ENCODE measurements at places on chromosomes 5 and 9.

DNA sequence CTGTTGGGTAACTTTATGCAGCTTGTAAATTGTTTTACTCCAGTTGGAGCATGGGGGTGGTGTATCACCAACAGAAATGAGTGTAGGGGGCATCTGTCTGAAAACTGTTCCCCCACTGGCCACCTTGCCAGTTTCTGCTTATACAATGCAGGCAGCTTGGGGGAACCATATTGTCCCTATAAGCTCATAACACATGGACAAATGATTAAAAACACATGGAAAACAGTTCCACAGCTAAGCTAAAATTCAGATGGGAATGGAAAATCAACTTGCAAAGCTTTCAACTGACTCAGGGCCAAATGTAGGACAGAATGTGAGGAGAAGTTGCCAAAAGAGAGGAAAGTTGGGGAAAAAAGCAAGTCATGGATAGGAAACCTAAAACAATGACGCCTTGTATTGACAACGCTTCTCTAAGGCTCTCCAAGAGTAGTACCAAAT lies 7.9 kb upstream of the CER1 start:
- no peak for DNase-seq

DNA sequence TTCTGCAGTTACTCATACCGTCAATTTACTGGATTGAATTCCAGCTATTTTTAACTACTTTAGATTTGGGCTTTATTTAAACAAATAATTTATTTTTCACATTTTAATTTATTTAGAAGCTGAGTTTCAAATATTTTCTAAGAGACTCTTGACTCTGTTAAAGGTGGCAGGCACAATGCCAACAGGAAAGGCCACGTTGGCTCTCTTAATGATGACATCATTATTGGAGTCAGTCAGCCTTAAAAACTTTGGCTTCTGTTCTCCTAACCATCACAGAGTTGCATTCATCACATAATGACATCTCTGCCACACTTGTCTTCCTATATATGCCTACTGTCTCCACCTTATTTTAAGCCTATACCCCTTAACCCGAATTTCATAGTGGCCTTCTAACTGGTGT lies 172.3 kb upstream of the PLPPR1 start:
- no peak for DNase-seq

GRCh38 chr5:82405618-82406204 lies 127.6 kb upstream of the RPS23 start:
- DNase-seq = no peak

DNA sequence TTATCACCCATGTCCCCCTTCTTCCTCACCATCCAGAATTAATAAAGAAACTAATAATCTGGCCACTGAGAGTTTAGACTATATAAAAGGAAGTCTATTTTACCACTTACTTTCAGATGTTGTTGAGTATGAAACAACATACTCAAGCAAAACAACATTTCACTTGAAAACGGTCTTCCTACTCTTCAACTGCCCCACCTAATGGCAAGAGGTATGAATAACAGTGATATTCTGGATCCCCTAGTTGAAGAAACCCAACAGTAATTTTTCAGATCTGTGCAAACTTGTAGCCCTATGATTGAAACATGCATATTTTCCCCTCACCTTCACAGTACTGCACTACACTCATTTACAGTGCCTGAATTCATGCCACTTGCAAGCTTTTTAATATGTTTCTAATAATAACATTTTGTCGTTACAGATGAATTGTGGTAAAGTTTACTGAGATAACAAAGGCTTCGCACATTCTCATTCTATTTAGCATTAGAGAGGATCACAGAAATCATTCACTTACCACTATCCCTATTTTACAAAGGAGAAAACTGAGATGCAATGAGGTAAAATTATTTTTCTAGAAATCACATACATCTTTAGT lies 267.9 kb upstream of the PDE4D start:
- no peak for DNase-seq

GRCh38 chr5:1883120-1883924 lies 597 bp upstream of the IRX4 start:
- no peak for DNase-seq

- DNase-seq = no peak
These were observed 80.1 kb upstream of the PLPP6 start for GRCh38 chr9:4581861-4582565.

GRCh38 chr9:113803811-113804589 lies 72.1 kb upstream of the ZNF618 start:
- DNase-seq = no peak

GRCh38 chr9:130300739-130301138 lies 35.2 kb downstream of the HMCN2 start:
- DNase-seq = no peak

GRCh38 chr5:99995407-99995806 lies 539.8 kb upstream of the FAM174A start:
- no peak for DNase-seq

DNA sequence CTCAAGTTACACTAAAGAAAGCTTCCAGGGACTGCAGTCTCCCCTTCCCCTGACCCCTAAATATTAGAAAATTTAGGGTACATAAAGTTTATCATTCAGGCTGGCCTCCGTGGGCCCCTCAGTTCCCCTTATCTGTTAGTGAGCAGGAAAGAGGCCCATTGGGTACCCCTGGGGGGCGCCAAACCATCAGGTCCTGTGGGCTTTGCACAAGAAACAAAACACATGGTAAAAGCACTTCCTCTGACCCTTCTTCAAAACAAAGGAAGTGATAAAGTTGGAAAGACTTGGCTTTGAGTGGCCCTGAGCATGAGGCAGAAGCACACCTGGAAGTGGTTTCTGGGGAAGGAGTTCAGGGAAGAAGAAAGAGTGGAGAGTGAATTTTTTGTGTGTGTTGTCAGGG lies 213.0 kb downstream of the SMARCA2 start:
- DNase-seq = no peak

DNA sequence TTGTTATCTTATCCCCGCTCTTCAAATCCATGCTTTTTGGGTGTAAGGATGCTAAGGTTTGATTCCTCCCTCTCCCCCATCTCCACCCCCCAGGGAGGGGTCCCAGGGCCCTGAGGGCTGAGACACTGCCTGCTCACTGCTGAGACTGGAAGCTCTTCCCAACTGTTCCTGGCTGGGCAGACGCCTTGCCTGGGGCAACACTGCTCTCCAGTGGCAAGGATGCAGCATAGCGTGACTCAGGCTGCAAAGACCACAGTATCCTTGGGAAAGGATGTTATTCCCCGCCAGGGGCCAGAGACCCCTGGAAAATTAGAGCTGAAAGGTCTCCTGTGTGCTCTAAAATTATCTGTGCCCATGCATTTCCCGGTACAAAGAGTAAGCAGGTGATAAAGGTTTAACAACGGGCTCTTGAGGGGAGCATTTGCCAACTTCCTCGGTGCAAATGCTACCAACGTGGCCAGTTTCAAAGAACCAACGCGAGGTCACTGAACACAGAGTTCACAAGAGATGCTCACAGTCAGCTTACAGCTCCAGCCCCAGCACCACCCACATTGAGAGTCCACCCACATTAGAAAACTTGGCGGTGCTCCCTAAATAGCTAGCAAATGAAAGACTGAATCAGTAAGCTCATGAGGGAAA lies 271.9 kb downstream of the NSG2 start:
- DNase-seq = no peak

DNA sequence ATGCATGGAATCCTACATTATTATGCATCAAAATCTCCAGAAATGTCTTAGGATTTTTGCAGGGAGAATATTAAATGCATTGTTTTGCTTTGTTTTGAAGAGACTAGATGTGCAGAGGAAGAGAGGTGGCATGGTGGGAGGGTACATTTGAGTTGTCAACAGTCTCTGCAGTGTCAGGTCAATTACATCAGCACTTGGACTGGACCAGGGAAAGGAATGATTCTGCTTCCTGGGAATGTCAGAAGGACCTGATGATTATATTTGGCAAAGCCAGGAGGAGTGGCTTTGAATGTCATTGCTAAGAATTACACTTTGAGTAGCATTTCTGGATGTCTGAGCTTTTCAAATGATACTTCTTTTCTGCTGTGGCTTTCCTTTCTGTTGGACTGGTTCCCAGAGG lies 17.5 kb upstream of the TMEFF1 start:
- DNase-seq = no peak

DNA sequence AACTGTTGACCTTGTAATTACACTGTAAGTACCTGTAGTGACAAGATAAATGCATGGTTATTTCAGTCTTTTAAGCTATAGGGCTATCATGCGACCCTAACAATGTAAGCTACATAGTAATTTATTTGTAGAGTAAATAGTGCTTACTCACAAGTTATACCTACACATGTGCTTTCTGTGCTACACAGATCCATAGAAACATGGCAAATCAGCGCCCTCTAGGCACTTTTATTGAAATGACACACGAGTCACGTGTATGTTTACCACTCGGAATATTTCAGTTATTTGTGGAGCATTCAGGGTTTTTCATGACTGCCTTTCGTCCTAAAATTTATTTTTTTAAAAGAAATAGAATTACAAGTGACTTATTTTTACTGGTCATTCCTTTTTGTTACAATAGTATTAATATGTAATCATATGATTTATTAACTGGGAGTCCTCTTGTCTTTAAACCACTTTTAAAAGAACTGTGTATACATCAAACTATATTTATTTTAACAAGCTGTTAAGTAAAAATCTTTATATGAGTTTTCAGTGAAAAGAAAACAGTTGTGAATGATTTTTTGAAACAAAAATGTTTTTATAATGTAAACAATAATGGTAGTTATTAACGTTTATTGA lies 1242.3 kb upstream of the WWC1 start:
- DNase-seq = no peak

GRCh38 chr5:91848453-91848852 lies 465.3 kb upstream of the ARRDC3 start:
- no peak for DNase-seq

- no peak for DNase-seq
These were observed 923 bp upstream of the ZBTB5 start for GRCh38 chr9:37466037-37466709.

DNA sequence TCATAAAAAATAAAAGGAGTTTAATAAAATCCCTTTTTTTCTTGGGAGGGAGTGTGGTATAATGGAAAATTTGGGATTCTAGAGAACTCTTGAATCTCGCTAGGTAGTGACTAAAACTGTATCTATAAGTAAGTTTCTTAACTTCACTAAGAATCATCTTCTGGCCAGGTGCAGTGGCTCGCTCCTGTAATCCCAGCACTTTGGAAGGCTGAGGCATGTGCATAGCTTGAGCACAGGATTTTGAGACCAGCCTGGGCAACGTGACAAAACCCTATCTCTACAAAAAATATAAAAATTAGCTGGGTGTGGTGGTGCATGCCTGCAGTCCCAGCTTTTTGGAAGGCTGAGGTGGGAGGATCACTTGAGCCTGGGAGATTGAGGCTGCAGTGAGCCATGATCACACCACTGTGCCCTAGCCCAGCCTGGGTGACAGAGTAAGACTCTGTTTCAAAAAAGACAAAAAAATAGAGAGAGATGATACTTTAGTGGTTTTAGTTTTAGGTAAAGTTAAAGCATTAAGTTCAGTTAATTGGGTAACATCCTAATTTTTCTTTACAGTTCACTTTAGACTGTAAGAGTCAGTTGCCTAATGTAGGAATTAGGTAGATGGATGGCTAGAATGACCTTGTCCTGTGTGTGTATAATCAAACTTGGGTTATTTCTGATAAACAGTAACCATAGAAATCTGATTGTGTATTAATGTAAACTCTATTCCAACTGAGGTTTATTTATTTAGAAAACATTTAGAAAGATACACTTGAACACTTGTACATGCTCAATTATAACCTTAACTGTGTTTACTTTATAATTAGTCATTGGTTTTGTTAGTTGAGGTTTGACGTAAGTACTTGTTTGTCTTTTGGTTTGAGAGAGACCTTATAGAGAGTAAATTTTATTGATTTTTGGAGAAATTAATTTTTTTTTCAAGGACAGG lies 17.8 kb downstream of the UNC13B start:
- DNase-seq = no peak

DNA sequence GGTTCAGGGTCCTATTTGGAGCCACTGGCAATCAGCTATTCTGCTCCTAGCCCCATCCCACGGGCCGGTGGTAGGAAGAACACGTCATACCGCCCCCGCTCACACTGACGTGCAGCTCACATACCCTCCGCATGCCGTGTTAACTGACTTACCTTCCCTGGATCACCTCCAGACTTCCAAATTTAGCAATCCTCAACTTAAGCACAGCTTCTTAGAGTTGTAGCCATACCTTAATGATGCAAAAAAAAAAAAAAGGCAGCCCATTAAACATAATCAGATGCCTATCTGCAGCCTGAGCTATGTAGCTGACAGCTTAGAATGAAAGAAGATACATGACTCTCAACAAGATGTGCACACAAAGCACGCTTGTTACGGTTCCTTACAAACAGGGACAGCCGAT lies 93.0 kb downstream of the IRX2 start:
- no peak for DNase-seq

DNA sequence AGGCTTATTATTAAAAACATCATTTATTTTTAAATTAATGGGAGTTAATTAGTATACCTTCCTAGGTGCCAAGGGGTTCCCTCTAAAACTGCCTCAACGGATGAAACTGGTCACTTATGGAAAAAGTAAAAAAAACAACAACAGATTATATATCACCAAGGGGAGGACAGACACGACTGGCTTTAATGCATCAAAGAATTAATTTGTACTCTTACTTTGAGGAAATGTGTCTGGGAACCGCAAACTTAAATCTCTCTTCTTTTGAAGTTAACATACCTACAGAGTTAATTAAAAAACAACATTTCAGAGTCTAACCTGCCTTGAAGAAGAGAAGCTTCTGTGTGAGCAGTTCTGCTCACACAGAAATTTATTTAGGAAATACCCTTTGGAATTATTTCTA lies 354.6 kb downstream of the LRRC70 start:
- DNase-seq = no peak

DNA sequence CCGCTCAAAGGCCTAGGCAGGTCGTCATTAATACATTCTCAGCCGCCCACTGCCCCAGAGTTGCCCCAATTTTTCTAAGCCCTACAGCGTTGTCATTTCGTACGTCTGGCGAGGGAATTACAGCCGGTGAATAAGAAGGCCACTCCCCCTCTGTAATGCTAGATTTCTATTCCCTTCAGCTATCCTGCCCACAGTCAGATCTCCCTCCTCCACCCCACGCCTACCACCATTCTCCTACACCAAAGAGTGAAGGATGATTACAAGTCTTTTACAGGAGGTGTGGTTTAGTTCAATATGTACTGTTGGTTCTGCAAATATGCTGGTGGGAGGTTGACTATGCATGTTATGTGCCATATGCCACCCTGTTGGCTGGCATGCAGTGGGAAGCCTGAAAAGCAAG lies 83.7 kb upstream of the SMIM15 start:
- DNase-seq = no peak

DNA sequence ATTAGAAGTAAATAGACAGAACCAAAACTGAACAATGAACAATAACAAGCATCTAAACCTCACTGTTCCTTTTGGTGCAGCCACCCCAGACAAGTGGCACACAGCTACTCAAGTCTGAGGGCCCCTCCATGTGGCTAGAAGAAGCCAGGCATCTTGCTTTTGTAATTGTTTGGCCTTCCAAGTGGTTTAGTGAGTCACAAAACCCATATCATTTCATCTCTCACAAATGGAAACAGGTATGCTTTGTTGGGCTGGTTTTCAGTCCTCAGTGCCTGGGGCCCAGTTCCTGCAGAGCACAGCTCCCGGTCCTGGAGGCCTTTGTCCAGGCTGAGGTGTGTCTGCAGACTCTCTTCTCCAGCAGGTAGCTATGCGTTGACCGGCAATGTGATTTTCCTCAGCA lies 16.7 kb downstream of the PRLR start:
- DNase-seq = no peak

Measured in stimulated activated CD8-positive, alpha-beta memory T cell treated with anti-CD3 and anti-CD28 coated beads, Interleukin-7, amount 100 ng/mL, for 48 hours (primary cell).